ENCODE measurements at places on chromosomes 2 and 18.

GRCh38 chr18:35215026-35215425, 25.8 kb upstream of the ZNF397 start:
- H3K27ac ChIP-seq = no peak overlapping the region
- no peaks in the 10 kb centered on the region for H3K36me3 ChIP-seq
- H3K4me3 ChIP-seq = no peak overlapping the region
- no peaks in the 10 kb centered on the region for H3K27me3 ChIP-seq
- no peak for DNase-seq

- H3K27me3 ChIP-seq = no peaks in the 10 kb centered on the region
- peaks cover 3% of the 10 kb centered on the region for H3K4me1 ChIP-seq
- no peak overlapping the region for H3K4me3 ChIP-seq
- DNase-seq = no peak
- no peak overlapping the region for H3K27ac ChIP-seq
- H3K36me3 ChIP-seq = no peaks in the 10 kb centered on the region
Measured at GRCh38 chr2:204325468-204325867, 219.8 kb upstream of the PARD3B start.

- no peak overlapping the region for H3K27ac ChIP-seq
- H3K4me3 ChIP-seq = no peak overlapping the region
- H3K4me1 ChIP-seq = no peaks in the 10 kb centered on the region
- DNase-seq = no peak
Measured at GRCh38 chr2:1518331-1518803, 105.1 kb downstream of the TPO start.

DNA sequence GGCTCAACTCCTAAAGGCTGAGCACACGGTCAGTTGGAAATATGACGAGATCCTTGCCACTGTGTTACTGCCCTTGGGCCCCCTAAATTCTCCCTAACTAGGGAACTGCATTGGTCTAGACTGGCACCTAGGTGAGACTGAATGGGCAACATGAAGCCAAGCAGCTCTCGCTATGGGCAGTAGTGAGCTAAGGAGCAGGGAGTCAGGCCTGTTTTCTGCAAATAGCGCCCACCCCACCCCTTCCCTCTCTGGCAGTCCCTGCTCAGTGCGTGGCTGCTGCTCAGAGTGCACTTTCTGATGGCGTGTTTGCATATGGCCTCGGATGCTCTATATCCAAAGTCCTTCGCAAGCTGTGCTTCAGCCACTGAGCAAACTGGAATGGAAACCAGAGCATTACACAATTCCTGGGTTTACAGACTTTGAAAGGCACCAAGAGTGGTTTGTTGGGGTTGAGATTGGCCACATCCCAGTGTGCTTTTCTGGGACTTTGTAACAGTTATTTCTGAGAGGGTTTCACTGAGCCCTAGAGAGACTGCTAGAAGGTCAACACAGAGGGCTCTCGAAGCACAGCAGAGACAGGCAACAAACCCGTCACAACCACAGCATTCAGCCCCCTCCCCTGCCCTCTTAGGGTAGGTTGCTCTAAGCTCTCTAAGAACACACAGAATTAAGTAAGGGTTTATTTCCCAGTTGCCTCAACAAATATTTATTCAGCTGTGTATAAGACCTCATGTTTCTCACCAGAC, 419.9 kb downstream of the STK39 start:
- no peaks in the 10 kb centered on the region for H3K36me3 ChIP-seq
- no peaks in the 10 kb centered on the region for H3K27me3 ChIP-seq
- no peak overlapping the region for H3K27ac ChIP-seq
- H3K4me3 ChIP-seq = no peak overlapping the region
- DNase-seq = no peak

DNA sequence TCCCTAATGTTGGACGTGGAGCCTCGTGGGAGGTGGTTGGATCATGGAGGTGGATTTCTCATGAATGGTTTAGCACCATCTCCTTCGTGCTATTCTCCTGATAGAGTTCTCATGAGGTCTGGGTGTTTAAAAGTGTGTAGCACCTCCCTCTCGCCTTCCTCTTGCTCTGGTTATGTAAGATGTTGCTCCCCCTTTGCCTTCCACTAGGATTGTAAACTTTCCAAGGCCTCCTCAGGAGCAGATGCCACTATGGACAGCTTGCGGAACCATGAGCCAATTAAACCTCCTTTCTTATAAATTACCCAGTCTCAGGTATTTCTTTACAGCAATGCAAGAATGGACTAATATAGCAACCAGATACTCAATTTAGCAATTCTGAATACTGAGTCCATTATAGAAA, 82.4 kb upstream of the PELI1 start:
- no peaks in the 10 kb centered on the region for H3K36me3 ChIP-seq
- no peak overlapping the region for H3K4me3 ChIP-seq
- no peak overlapping the region for H3K27ac ChIP-seq

DNA sequence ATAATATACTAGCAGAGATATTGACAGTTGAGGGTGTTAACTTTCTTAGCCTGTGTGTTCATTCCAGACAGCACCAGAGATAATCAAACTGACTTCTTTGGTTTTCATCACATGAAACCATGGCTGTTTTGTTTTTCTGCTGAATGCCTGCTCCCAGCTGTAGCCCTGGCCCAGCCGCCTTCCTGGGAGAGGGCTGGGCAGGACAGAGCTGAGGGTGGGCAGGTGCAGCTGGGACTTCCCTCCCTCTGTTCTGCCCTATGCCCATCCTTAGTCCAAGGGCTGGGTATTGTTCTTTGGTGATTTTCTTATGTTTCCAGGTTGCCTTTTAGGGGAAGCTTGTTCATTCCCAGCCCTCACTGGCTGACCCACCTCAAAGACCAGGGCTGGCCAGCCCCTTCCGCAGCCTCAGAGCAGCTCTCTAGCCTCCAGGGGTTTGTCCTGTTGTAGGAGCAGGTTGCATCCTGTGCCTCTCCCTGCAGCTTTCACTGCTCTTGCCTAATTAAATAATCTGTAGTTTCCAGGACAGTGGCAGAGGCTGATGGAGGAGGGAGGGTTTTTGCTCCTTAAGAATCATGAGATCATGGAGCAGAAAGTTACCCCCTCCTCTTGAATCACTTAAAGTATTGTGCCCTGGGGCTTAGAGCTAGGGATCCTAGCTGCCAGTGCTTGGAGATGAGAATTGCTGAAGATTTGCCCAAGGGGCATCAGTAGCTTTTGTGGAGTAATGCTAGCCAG, 61.4 kb downstream of the MTCL1 start:
- no peaks in the 10 kb centered on the region for H3K36me3 ChIP-seq
- H3K4me3 ChIP-seq = no peak overlapping the region
- no peaks in the 10 kb centered on the region for H3K27me3 ChIP-seq
- H3K4me1 ChIP-seq = peaks cover 3% of the 10 kb centered on the region
- DNase-seq = no peak

GRCh38 chr2:240363746-240364581, 71.5 kb upstream of the GPC1 start:
- DNase-seq = no peak
- H3K4me1 ChIP-seq = peaks cover 57% of the 10 kb centered on the region
- no peaks in the 10 kb centered on the region for H3K36me3 ChIP-seq

DNA sequence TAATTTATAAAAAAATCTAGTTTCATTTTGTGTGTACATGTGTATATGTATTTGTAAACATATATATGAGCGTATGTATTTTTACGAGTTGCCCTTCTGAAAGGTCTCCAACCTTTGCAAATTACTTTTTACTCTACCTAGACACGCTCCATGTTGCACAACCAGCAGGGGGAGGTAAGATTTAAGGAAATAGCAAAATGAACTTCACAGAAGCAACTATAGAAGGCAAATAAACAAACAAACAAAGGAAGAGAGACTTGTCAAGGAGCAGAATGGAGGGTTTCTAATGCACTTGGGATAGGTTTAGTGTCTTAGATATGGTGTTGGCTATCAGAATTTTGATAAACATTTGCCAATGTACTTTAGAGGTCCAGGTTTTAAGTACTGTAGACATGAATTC, 820.5 kb upstream of the POU3F3 start:
- DNase-seq = no peak
- no peak overlapping the region for H3K27ac ChIP-seq
- H3K4me1 ChIP-seq = no peaks in the 10 kb centered on the region
- H3K27me3 ChIP-seq = no peaks in the 10 kb centered on the region

DNA sequence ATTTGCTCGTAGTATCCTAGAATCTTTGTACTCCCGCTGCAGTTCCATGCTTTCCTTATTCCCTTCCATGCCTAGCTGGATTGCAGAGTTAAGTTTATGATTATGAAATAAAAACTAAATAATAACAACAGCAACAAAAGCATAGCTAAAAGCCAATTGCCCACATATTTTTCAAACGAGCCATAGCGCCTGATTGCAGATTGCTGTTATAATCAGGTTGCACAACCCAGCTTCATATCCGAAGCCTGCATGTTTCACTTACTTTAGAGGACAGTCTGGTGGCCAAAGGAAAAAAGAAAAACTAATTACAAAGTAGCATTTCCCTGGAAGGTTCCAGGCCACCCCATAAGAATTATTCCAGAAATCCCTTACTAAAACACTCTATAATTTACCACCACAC, 31.9 kb upstream of the PNO1 start:
- no peak overlapping the region for H3K27ac ChIP-seq
- no peaks in the 10 kb centered on the region for H3K27me3 ChIP-seq
- no peak for DNase-seq
- H3K36me3 ChIP-seq = peaks cover 3% of the 10 kb centered on the region
- H3K4me1 ChIP-seq = peaks cover 4% of the 10 kb centered on the region

DNA sequence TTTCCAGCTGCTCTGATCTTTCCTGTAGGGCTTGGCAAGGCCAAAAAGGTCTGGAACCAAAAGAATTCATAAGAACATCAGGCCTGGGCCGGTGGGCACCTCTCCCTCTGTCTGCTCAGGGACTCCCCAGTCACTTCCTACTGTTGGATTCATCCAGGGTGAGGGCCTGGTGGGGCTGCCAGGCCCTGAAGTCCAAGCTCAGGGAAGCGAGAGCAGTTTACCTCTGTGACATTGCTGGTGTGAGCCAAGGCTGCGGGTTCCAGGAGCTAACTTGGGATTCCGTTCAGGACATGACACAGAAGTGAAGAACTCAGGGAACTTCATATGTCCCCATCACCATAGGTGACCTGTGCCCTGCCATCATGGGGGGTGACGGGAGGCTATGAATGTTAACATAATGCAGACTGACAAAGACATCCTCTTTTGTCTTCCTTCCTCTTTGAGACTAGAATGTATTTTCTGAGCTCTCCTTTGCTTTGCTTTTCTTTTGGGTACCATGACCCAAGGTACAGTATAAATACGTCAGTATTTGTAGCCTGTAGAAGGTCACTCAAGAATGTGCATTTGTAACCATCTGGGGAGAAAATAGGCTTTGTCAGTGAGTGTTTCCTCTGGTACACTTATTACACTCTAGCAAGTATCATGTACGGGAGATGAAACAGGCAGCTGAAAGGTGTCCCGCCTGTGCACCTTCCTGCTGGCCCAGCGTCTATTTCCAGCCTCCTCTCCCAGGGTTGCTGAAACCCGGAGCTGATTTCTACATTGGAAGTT, 130.5 kb upstream of the SLC1A4 start:
- H3K4me1 ChIP-seq = peaks cover 37% of the 10 kb centered on the region
- peak overlapping the region; percentile 97 for H3K27ac ChIP-seq
- H3K27me3 ChIP-seq = no peaks in the 10 kb centered on the region

- DNase-seq = no peak
- no peaks in the 10 kb centered on the region for H3K27me3 ChIP-seq
- no peaks in the 10 kb centered on the region for H3K36me3 ChIP-seq
- H3K4me3 ChIP-seq = no peak overlapping the region
- H3K4me1 ChIP-seq = no peaks in the 10 kb centered on the region
- no peak overlapping the region for H3K27ac ChIP-seq
Measured at GRCh38 chr2:185188656-185189055, 549.9 kb upstream of the FSIP2 start.

DNA sequence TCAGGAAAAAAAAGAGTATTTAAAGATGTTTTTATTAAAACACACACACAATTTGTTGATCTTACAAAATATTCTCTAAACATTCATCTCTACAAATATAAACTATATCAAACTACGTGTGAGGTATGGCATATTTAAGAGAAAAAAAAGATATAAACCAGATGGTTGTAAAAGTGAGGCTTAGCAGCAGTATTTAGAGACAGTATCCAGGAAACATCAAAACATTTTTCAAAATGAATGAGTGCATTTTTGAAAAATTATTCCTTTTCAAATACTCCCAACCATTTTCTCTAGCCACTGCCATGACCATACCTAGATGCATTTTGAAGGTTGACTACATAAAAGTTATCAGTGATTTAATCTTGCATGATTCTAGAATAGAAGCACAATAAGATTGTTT, 38.2 kb upstream of the RAB27B start:
- no peak for DNase-seq
- no peak overlapping the region for H3K4me3 ChIP-seq
- H3K27me3 ChIP-seq = no peaks in the 10 kb centered on the region
- H3K27ac ChIP-seq = no peak overlapping the region
- H3K36me3 ChIP-seq = no peaks in the 10 kb centered on the region

DNA sequence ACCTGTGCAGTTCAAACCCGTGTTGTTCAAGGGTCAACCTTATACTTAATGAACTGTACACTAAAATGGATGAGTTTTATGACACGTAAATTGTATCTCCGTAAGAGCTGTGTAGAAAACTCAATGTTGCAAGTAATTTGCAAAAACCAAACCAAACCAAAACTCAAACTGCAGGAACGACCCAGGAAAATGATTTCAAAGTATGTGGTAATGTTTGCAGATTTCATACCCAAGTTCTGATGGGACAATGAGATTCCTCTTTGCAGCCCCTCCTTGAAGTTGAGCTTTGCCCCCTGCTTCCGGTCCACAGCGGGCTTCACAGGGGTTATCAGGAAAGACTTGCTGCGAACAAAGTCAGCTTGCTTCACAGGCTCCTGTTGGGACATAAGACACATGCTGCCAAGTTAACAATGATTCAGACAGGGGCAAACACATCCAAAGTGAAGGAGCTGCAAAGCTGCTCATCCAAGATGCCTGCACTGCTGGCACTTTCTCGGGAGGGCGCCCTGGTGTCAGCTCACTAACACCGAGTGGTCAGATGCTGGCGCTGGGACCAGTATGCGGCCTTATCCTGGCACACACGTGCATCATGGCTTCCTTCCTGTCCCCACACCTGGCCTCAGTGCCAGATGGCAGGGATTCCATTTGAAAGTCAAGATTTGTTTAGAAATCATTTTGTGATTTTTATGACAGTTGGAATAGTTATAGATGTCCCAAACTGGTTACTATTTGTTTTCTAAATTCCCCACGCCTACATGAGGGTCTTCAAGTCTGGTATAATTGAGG, 65.2 kb upstream of the MGAT4A start:
- H3K27ac ChIP-seq = no peak overlapping the region
- H3K27me3 ChIP-seq = no peaks in the 10 kb centered on the region
- peaks cover 21% of the 10 kb centered on the region for H3K4me1 ChIP-seq
- no peak overlapping the region for H3K4me3 ChIP-seq
- no peak for DNase-seq
- H3K36me3 ChIP-seq = no peaks in the 10 kb centered on the region

DNA sequence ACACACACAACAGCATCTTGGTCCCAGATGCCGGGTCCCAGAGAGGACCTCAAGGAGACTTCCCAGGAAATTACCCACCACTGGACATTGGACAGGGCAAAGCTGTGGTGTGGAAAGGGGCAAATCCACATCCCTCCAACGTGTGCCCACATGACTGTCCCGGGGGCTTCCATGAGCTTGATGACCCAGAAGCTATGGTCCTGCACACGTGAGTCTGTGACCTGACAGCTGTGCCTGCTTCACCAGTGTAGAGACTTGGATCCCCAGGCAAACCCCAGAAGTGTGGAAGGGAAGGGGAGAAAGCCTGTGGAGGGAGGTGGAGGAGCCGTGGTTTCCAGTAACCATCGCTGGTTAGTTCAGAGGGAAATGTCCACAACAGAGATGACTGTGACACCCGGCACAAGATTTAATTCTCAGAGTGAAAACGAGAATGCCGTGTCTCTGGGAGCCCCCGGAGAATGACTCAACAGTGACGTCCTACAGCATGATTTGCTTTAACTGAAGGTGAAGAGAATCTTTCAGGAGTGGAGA, 19.1 kb upstream of the GPR55 start:
- DNase-seq = no peak
- no peaks in the 10 kb centered on the region for H3K4me1 ChIP-seq
- no peaks in the 10 kb centered on the region for H3K27me3 ChIP-seq
- no peak overlapping the region for H3K4me3 ChIP-seq
- no peak overlapping the region for H3K27ac ChIP-seq

Measured in thoracic aorta (tissue), 2 donors.